ENCODE measurements at places on chromosomes 1 and 21. TPM values are rescaled to one million over a fixed set of nuclear protein-coding genes. Genes with fewer than 3 reads are reported as not detected.

CLCNKA gene
- not detected for total RNA-seq

LDLRAD1 gene
- not detected for total RNA-seq

TEDDM1 gene
- total RNA-seq = not detected

SLAMF9 gene
- total RNA-seq = not detected

SEMA6C gene
- total RNA-seq = 0.86 TPM

SPRR3 gene
- not detected for total RNA-seq

BSND gene
- total RNA-seq = not detected

OBSCN gene
- total RNA-seq = 14.5 TPM

ATF3 gene
- total RNA-seq = 12.9 TPM

BACE2 gene
- 7.1 TPM for total RNA-seq

GBP6 gene
- total RNA-seq = not detected

RIT1 gene
- 54.8 TPM for total RNA-seq

EPHB2 gene
- total RNA-seq = 9.7 TPM

TENT5C gene
- total RNA-seq = 6.1 TPM

LCE3D gene
- total RNA-seq = not detected

FCRL6 gene
- total RNA-seq = not detected

FAM78B gene
- not detected for total RNA-seq

IVL gene
- total RNA-seq = not detected

NKAIN1 gene
- total RNA-seq = not detected

FAM151A gene
- total RNA-seq = not detected

LINGO4 gene
- not detected for total RNA-seq

CEP170 gene
- 115 TPM for total RNA-seq

PDC gene
- total RNA-seq = not detected

KDF1 gene
- not detected for total RNA-seq

TMEM200B gene
- 14.8 TPM for total RNA-seq

ITLN2 gene
- total RNA-seq = not detected

TDRD5 gene
- total RNA-seq = not detected

RPTN gene
- total RNA-seq = not detected

All from fibroblast of villous mesenchyme (primary cell).